ENCODE measurements at places on chromosomes 11 and 22. TPM values are rescaled to one million over a fixed set of nuclear protein-coding genes. Genes with fewer than 3 reads are reported as not detected.

GRCh38 chr11:69402251-69402887 lies 79.1 kb upstream of the LINC01488 start:
- H3K4me3 ChIP-seq = no peak overlapping the region
- H3K27me3 ChIP-seq = no peaks in the 10 kb centered on the region
- no peak for DNase-seq
- no peak overlapping the region for H3K27ac ChIP-seq
- no peaks in the 10 kb centered on the region for H3K36me3 ChIP-seq

CACNA1I gene
- total RNA-seq = under 0.01 TPM

DNA sequence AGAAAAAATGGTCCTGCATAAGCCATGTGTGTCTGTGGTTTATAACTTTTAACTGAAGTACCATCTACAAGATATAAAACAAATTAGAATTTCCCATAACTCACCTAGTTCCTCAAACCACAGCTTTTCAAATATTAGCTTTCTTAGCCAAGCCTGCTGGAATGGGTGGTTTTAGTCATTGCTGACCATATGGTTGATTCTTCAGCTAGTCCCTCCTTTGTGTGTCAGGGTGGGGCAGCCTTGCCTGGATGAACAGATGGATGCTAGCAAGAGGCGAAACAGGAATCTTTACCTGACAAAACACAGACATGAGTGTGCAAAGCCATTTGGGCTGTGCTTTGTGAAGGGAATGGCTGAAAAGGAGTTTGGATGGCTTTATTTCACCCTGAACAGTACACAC lies 6.9 kb upstream of the B3GNT6 start:
- no peaks in the 10 kb centered on the region for H3K4me1 ChIP-seq
- peak; percentile 48 for DNase-seq
- H3K36me3 ChIP-seq = no peaks in the 10 kb centered on the region

DNA sequence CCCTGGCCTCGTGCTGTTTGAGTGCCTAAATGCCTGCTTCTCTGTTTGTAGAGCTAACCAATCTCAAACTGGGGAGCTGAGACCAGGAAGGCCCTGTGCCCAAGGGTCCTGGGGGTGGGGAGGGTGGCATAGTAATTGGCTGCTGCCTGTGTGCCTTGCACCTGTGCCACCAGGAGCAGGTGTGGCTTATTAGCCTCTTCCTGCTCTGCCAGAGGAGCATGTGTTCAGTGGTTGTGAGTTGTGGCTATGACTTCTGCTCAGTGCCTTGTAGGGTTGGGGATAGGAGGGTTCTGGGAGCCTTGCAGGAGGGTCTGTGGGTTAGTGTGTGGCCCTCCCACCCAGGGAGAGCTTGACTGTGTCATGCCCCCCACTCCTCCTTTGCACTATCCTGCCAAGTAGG lies 109.2 kb downstream of the ZBTB16 start:
- peaks cover 77% of the 10 kb centered on the region for H3K27me3 ChIP-seq
- no peak overlapping the region for H3K27ac ChIP-seq
- no peak for DNase-seq
- H3K4me3 ChIP-seq = no peak overlapping the region
- H3K36me3 ChIP-seq = no peaks in the 10 kb centered on the region
- no peaks in the 10 kb centered on the region for H3K4me1 ChIP-seq

DNA sequence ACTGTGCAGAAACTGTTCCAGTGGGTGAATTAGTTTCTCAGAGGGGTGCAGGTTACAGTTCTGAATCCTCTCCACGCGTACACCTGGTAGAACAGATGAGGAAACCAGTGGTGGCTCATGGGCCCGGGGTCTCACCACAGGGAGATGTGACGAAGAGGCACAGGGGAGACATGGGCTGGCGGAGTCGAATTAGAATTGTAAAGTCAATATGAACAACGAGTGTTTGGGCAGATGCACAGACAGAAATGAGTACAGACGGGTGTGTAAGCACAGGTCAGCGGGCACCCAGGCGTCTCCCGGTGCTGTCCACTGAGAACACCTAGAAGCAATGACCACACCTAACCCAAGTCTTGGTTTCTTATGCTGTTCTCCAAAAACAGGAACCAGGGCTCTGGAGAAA lies 41.8 kb downstream of the GNB1L start:
- peaks cover 9% of the 10 kb centered on the region for H3K4me1 ChIP-seq
- no peak overlapping the region for H3K27ac ChIP-seq
- H3K36me3 ChIP-seq = no peaks in the 10 kb centered on the region
- no peak overlapping the region for H3K4me3 ChIP-seq
- no peak for DNase-seq

DNA sequence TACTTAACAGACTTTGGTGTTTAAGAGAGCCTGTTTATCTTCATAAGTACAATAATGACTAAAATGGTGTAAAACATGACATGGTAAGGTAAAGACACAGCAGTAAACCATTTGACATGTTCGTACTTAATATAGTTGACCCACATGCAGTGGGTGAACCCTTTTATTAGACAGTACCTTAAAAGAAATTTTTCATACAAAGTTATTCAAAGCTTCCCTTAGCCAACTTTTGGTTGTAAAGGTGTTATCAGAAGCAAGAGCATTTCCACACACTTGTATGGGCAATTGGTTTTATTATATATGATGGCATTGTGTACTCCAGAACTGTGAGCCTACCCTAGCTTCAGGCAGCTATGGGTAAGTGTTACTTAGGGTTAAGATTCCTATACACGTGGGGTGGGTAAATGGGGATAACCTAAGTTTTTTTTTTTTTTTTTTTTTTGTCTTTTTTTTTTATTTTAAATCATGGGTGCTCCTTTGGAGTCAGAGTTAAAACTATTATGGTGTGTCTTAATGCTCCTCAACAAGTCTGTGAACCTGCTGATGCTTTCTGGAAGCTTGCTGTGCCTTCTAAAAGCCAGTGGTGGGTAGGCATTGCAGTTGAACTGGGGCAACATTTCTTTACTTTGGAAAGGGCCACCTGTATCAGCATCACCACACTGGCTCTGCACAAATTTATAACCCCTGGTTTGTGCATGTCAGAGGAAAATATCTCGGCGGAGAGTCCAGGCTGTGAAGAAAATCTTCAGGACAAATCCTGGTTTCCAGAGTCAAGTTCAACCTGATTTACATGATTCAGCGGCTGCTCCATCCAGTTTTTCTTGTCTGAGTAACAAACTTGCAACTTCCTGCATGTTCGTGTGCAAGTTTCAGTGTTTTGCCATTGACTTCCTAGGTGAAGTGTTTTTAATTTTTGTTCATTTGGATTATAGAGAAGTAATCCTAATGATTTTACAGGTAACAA lies 3.3 kb downstream of the PCF11 start:
- H3K27ac ChIP-seq = no peak overlapping the region
- H3K27me3 ChIP-seq = no peaks in the 10 kb centered on the region
- peak; percentile 49 for DNase-seq
- peak overlapping the region; percentile 71 for H3K4me3 ChIP-seq
- peaks cover 11% of the 10 kb centered on the region for H3K36me3 ChIP-seq

GRCh38 chr11:124294687-124295086 lies 19.1 kb downstream of the OR8D1 start:
- H3K27me3 ChIP-seq = no peaks in the 10 kb centered on the region
- H3K4me3 ChIP-seq = no peak overlapping the region
- no peak for DNase-seq
- no peak overlapping the region for H3K27ac ChIP-seq

DNA sequence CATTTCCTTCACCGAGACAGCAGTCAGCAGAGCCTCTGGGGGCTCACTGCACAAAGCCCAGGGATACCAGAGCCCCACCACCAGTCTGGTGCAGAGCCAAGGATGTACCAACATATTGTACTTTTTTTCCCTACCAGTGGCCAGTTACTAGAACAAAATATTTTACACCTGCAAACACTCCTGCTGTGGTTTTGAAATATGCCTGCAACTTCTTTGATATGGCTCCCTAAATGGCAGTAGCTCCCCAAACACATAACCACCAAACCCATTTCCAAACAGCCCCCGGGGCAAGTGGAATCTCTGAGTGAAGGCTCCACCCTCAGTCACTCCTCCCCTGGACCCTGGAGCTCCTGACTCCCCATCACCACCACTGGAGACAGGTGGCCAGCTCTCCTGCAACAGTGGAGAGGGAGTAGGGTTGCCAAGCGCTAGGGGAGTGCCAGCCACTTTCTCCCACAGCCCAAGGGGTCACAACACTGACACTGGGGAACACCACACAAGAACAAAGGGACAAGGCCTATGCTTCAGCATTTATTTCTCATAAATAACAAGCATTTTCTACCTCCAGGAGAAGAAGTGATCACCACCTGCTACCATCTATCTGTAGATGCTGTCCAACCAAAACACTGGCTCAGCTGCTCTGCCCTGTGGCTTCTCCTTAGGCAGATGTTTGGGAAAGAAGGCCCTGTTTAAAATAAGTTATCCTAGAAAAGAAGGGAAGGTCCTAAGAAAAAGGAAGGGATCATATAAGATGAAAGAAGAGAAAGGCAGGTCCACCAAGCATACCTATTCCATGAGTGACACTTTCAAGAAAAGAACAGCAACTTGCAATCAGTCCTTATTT lies 15.1 kb downstream of the DGCR2 start:
- H3K4me3 ChIP-seq = no peak overlapping the region
- H3K27ac ChIP-seq = no peak overlapping the region
- H3K4me1 ChIP-seq = peaks cover 23% of the 10 kb centered on the region
- no peaks in the 10 kb centered on the region for H3K27me3 ChIP-seq

GRCh38 chr22:45499746-45500145 lies 2.9 kb upstream of the FBLN1 start:
- H3K36me3 ChIP-seq = no peaks in the 10 kb centered on the region
- H3K4me1 ChIP-seq = peaks cover 26% of the 10 kb centered on the region
- H3K4me3 ChIP-seq = no peak overlapping the region
- no peaks in the 10 kb centered on the region for H3K27me3 ChIP-seq
- DNase-seq = no peak

DNA sequence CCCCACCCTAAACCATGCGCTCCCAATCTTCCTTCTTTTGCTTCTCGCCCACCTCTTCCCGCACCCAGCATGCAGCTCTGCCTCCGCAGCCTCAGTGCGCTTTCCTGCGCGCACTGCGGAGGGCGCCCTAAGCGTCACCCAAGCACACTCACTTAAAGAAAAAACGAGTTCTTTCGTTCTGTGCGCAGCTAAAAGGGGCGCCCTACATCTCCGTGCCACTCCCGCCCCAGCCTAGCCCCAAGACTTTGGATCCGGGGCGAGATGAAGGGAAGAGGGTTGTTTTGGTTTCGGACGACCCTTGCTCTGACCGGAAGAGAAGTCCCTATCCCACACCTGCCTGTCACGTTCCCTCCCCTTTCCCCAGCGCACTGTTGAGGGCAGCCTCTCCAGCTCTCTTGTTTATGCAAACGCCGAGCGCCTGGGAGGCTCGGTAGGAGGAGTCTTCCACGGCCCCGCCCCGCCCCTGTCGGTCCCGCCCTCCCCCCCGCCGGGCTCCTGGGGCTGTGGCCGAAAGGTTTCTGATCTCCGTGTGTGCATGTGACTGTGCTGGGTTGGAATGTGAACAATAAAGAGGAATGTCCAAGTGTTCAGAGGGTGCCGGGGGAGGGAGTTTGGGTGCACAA lies 5.3 kb downstream of the VSIG2 start:
- H3K27me3 ChIP-seq = no peaks in the 10 kb centered on the region
- H3K36me3 ChIP-seq = no peaks in the 10 kb centered on the region
- H3K4me1 ChIP-seq = peaks cover 10% of the 10 kb centered on the region
- H3K4me3 ChIP-seq = peak overlapping the region; percentile 58
- H3K27ac ChIP-seq = peak overlapping the region; percentile 4

PAX6 gene
- not detected for total RNA-seq

GRCh38 chr11:120212926-120213325 lies 2.1 kb downstream of the OAF start:
- H3K4me3 ChIP-seq = no peak overlapping the region
- 0 out of 2 replicates have a peak overlapping the region, but pooled peaks have one; percentile 1 for H3K27ac ChIP-seq
- no peaks in the 10 kb centered on the region for H3K27me3 ChIP-seq
- no peaks in the 10 kb centered on the region for H3K36me3 ChIP-seq
- peaks cover 24% of the 10 kb centered on the region for H3K4me1 ChIP-seq
- DNase-seq = no peak

DNA sequence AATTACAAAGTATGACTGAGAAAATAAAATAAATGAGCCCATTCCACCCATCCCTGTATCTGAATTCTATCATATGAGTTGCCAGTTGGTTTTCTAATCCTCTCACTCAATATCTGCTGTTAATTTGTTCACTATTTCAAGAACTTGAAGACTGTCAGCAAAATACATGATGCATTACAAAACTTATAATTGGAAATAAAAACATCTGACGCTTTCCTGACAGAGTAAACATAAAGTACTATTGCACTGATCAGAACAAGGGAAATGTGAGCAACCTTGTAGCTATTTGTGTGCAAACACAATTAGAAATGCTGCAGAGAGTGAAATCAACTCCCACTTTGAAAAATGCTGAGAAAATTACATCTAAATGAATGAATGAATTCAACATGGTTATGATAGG lies 97.1 kb downstream of the MPPED2 start:
- no peak overlapping the region for H3K27ac ChIP-seq
- no peak for DNase-seq
- H3K4me1 ChIP-seq = peaks cover 2% of the 10 kb centered on the region
- H3K4me3 ChIP-seq = no peak overlapping the region

DNA sequence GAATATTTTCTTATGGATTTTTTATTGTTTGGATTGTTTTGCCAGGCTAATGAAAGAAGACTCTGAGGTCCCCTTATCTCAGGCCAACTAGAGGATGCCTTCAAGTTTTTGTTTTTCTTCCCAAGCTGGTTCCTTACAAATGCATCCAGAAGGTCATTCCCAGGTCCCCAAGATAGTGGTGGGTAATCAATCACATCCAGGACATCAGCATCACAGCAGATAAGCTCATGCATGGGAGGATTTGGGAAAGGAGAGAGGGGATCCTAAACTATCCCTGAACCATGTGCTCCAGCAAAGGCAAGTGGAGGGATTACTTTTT lies 20.7 kb downstream of the FZD4 start:
- no peaks in the 10 kb centered on the region for H3K27me3 ChIP-seq
- H3K4me3 ChIP-seq = no peak overlapping the region
- peaks cover 28% of the 10 kb centered on the region for H3K4me1 ChIP-seq
- H3K36me3 ChIP-seq = no peaks in the 10 kb centered on the region
- H3K27ac ChIP-seq = peak overlapping the region; percentile 58
- DNase-seq = no peak

DNA sequence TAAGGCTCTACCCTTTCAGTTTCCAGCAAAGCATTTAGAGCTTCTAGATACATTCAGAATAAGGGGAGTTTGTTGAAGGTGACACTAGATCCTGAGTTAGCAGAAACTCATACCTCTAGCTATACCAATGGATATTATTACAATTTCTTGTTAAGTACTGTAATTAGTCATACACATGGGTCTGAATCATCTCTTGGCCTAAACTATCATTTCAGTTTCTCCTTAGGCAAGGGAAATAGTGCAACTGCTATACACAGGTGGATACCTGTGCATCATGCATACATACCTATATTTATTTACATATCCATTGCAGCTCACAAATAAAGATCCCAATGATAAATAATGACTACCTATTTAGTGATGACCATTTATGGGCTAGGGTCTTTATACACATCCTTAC lies 45.1 kb upstream of the PAX6 start:
- no peak overlapping the region for H3K27ac ChIP-seq
- no peaks in the 10 kb centered on the region for H3K36me3 ChIP-seq
- no peak overlapping the region for H3K4me3 ChIP-seq

FGF3 gene
- total RNA-seq = not detected

Data from IMR-90 (cell line).